ENCODE measurements at places on chromosomes 7 and 10.

DNA sequence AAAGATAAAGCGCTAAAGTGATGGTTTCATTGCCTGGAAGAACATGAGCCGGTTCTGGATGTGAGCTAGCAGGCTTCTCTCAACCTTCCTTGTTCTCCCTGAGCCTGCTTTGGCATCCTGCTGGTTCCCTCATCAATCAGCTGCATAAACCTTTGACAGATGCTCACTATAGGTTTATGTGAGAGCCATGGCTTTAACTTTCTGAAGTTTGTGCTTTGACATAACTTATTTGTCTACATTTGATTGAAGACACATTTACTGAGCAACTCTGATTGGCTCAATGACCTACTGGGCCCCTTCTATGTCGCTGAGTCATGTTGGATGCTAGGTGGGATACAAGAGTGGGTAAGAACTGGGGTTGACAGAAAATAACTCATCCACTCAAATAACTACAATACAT is 192.0 kb downstream of the ADAM12 start:
- DNase-seq = no peak

DNA sequence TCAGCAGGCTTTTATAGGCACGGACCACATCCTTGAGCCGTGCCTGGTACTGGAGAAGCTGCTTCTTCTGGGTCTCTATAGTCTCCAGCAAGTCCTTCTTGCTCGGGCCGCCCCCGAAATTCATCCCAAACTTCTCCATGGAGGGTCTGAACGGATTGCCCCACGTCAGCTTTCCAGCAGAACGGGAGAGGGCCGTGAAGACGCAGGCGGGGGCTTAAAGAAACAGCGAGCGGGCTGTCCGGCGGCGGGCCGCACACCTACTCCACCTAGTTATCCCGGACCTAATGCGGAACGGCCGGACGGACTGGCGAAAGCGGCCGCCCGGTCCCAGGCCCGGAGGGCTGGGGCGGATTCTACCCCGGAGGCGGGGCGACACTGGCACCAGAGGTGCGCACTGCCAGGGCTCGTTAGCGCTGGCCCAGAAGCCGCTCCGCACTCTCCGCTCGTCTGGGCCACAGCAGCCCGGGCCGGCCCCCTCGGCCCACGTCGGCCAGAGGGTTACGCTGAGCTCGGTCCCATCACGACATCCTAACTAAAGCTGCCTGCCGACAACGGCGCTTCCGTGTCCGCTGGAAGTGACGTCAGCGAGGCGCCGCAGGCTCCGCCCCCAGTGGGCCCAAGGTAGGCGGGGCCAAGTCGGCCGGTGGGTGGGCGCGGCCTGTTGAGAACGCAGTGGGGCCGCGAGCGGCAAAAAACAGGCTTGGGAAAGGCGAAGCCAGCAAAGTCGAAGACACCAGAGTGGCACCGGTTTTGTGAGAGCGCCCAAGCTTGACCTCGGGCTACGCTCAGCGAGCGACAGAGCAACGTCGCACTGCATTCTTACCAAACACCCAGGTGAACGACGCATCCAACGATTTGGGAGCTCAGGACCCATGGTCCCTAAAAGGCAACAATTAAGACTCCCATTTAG is at the start of gene GCC1:
GCC1 (minus strand) TSS at position 553 of the 910 bp plus-strand sequence; CDS start at position 139, 414 bp downstream.
- DNase-seq = peak; percentile 93

DNA sequence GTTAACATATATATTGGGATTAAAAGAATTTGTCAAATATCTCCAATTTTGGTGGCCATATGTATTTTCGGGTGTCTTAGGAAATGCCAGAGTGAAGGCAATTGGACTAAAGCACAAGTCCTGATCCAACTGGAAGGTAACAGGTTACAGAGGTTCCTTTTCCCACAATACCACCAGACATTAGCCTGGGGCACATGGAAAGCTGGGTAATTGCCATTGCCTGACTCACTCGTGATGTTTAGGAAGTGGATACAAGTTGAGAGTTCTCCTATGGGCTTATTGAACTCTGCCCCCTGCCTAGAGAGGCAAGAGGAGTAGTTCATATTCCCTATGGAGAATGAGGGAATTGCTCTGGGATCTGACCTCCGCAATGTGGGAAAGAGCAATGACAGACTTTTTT is 5.7 kb downstream of the DNAH11 start:
- DNase-seq = no peak

- DNase-seq = no peak
Observed at GRCh38 chr10:3886641-3887251, 101.7 kb upstream of the KLF6 start.

DNA sequence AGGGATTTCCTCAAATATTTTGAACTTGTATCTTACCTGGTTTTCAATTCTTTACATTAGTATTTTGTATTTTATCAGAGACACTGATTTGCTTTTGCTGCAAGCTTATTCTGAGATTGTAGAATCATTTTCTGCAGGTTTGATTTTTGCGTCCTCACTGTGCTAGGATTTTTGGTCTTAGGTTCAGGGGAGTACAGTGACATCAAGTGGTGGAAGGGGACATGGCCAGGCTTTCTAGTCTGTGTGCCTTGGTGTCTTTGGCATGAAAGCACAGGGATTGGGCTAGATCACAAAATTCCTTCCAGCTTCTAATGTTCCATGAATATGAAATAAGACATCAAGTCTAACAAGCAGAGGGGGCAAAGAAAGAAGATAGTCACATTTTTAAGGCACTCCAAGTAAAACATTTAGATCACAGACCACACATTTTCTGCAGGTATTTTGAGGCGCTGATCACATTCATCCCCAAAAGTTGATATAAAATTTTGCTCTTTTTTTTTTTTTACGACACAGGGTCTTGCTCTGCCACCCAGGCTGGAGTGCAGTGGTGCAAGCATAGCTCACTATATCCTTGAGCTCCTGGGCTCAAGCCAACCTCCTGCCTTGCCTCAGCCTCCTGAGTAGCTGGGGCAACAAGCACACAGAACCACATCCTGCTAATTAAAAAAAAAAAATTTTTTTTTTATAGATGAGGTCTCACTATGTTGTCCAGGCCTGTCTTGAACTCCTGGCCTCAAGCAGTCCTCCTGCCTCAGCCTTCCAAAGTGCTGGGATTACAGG is 124.4 kb downstream of the PON1 start:
- no peak for DNase-seq

- DNase-seq = no peak
Observed at GRCh38 chr10:43774234-43774769, 125.6 kb upstream of the ZNF32 start.

DNA sequence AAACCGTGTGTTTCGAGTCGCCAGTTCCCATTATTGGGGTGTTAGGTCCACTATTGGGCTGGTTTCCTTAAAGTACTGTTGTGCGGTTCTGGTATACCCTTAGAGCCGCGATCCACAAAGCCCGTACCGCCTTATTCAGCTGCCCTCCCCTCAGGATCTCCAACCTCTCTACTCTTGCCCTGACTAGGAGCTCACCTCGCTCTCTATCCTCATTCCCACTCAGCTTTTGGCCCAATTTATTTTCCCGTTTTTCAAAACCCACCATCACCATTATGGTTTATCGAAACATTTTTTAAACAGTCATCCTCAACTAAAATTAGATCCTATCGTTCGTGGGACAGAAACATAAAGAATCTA is 461 bp upstream of the ETV1 start:
- no peak for DNase-seq

DNA sequence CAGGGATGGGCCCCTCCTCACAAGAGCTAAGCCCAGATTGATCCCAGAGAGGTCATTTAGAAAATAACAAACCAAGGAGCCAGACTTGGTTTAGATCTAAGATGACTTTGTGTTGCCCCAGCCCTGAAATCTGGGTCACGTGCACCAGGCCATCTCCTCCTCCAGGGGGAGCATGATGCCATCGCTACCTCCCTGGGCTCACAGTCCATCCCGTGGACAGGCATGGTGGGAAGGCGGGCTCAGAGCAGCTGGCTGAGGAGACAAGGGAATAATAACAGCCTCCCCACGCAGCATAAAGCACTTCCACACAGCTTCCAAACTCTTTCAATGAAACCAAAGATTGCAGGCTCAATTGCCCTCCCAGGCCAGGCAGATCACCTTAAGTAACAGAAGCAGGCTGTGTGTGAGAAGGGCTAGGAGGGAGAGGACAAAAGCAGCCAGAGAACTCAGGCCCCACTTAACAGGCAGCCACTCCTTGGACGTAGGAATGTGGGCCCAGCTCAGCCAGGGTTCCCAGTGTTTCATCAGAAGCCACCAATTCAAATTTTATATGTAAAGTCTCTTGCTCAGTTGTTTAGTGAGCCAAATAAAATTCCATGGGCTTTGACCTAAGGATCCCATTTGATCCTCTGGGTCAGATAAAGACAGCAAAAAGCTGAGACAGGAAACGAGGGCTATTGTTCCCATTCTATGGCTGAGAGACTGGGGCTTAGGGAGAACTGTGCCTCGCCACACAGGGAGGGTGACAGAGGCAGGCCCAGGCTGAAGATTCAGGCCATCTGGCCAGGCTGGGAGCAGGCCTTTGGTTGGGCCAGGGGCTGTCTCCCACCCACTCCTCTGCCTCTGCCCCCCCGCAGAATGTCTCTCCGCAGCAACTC is 100.2 kb downstream of the COL13A1 start:
- DNase-seq = no peak

DNA sequence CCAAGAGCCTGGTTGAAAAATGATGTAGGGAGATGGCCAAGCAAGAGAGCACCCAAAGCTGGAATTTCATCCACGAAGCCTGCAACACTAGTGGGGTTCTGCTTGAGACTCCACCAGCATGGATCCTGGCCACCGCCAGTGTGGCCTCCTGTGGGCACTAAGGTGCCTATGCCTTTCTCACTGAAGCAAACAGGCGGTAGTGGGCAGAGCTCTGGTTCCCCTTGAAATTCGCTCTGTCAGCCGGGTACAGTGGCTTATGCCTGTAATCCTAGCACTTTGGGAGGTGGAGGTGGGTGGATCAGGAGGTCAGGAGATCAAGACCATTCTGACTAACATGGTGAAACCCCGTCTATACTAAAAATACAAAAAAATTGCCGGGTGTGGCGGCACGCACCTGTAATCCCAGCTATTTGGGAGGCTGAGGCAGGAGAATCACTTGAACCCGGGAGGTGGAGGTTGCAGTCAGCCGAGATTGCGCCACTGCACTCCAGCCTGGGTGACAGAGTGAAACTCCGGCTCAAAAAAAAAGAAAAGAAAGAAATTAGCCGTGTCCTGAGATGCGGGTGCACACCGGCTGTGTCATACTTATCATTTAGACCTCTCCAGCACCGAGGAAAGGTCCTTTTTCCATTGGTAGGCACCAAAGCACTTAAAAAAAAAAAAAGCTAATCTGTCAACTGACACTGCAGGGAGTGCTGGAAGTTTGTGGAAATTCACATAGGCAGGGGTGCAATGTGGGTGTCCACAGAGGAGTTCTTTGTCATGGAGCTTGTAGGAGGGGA is 28.3 kb downstream of the CCM2 start:
- no peak for DNase-seq

- DNase-seq = no peak
Observed at GRCh38 chr7:44801890-44802289, 5.4 kb downstream of the PPIA start.

DNA sequence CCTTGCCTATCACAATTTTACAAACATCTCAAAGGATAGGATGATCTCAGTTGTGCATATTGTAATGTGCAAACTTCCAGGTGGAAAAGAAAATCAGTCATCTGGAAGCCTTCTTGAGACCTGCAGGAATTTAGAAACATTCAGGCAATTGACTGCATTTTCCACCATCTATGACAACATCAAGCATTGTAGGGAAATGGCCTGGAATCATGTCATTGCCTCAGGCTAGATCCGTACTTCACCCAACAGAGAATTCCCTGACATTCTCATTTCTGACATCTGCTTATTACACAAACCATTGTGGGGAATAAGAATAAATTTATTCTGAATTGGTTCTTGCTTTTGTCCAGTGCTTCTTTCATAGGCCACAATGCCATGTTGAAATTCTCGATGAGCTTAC is 124.9 kb upstream of the NPVF start:
- no peak for DNase-seq

DNA sequence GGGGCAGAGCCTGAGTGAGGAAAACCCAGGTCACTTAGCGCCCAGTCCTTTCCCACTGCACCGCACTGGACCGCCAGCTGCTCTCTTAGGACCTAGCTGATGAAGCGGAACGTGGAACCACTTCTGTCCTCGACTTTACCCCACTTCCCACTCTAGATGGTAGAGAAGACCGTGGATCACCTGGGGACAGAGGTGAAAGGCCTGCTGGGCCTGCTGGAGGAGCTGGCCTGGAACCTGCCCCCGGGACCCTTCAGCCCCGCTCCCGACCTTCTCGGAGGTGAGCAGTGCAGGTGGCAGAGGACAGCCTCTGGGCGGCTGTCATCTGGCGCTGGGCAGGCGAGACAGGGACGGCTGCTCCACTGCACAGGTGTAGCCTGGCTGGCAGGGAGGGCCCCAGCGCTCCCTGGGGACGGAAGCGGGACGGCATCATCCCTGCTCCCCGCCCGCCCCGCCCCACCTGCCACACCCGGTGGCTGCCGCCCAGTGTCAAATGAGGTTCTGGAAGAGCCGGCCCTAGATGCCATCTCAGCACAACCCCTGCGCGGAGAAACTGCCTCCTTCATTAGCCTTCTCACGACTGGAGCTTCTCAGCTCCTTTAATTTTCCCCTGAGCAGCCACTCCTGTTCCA is 11.7 kb downstream of the PLAC9 start:
- DNase-seq = peak; percentile 15

DNA sequence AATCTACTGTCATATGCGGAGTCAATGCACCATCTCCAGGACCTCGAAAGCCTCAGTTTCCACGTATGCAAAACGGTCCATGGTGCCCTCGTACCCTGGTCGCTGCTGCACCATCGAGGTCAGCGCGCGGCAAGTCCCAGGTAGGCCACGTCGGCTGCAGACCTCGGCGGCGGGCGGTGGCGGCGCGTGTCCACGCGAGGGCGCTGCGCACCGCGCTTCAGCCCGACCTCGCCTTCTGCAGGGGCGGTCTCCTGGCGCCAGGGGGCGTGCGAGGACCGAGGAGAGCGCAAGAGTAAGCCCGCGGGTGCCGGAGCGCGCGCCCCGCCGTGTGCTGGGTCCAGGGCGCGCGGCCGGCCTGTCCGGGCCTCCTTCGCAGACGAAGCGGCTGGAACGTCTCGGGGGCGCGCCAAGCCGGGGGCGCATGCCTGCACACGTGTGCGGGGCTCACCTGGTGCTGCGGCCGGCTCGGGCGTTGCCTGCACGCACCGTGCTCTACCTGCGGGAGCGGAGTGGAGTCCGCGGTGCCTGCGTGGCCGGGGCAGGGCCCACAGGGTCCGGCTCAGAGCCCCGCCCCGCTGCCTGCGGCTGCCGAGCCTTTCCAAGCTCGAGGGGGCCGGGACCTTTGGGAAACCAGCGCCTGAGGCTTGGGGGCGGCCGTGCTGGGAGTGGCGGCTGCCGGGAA is 54.0 kb downstream of the GLRX3 start:
- DNase-seq = peak; percentile 90

DNA sequence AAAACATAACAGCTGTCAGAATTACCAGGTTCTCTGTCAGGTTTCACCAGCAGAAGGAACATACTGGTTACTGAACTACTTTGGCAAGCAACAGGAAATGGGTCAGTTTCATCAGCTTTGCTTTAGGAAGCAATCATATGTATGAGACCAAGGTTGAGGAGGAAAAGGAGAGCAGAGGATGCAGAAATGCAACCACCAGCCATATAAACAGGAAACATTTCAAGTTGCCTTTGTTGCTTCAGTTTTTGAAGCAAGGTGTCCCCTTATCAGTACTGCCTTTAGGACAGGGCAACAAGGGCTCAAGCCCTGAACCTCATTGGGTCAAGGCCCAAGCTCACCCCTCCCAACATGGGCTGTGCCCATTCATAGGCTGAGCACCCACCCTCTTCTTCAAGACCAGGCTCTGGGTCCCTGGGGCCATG is 10.2 kb downstream of the HIPK2 start:
- DNase-seq = no peak
